Bronchus fibroblast of lung (primary cell): ENCODE measurements at places on chromosomes 16 and 17. TPM values are rescaled to one million over a fixed set of nuclear protein-coding genes. Genes with fewer than 3 reads are reported as not detected.

The HSPB9 gene
- not detected in 2 replicates for total RNA-seq

The LPCAT2 gene
- 2.2 and 2.4 TPM in 2 replicates for total RNA-seq

The CEP112 gene
- 3.3 and 3.5 TPM in 2 replicates for total RNA-seq

The KRT37 gene
- not detected in 2 replicates for total RNA-seq

The KRT39 gene
- total RNA-seq: not detected in 2 replicates

The PITPNM3 gene
- total RNA-seq: 0.59 and 0.67 TPM in 2 replicates

The NPTX1 gene
- 1.6 and 2.2 TPM in 2 replicates for total RNA-seq

The COASY gene
- total RNA-seq: 43.4 and 44.7 TPM in 2 replicates

The TBC1D26 gene
- 0.15 TPM in 1 of 2 replicates, not detected in the other for total RNA-seq

The FOXF1 gene
- 23.9 and 25.4 TPM in 2 replicates for total RNA-seq

The CRYM gene
- not detected in 2 replicates for total RNA-seq

The NPW gene
- 1.6 and 1.8 TPM in 2 replicates for total RNA-seq

The EPX gene
- total RNA-seq: not detected in 2 replicates

The RFNG gene
- total RNA-seq: 42.0 and 45.8 TPM in 2 replicates

The NXPH3 gene
- under 0.01 TPM in 1 of 2 replicates, not detected in the other for total RNA-seq

The LITAFD gene
- total RNA-seq: not detected in 2 replicates
